Lower lobe of right lung (tissue), 2 donors: ENCODE measurements at places on chromosomes 12 and 14. TPM values are rescaled to one million over a fixed set of nuclear protein-coding genes. Genes with fewer than 3 reads are reported as not detected.

Gene CYP46A1
- 0.62 TPM for total RNA-seq

Gene MYF5
- not detected for total RNA-seq

Gene STX2
- total RNA-seq, result 24.6 TPM

Gene VDR
- total RNA-seq, result 24.3 TPM

Gene ABHD12B
- total RNA-seq, result not detected

Gene GUCY2C
- not detected for total RNA-seq

Gene LBHD2
- total RNA-seq, result not detected

Gene PMEL
- total RNA-seq, result 1.2 TPM

Gene CAPZA3
- total RNA-seq, result not detected

Gene ITGB7
- total RNA-seq, result 9.7 TPM

Gene GARIN6
- total RNA-seq, result not detected

Gene CLEC6A
- total RNA-seq, result 3.4 TPM
